ENCODE measurements at places on chromosomes 1 and 21.

GRCh38 chr1:14713077-14713476 lies 114.6 kb downstream of the KAZN start:
- no peak for DNase-seq

- no peak for DNase-seq
Measured at GRCh38 chr1:117025568-117025967, 24.0 kb downstream of the CD101 start.

DNA sequence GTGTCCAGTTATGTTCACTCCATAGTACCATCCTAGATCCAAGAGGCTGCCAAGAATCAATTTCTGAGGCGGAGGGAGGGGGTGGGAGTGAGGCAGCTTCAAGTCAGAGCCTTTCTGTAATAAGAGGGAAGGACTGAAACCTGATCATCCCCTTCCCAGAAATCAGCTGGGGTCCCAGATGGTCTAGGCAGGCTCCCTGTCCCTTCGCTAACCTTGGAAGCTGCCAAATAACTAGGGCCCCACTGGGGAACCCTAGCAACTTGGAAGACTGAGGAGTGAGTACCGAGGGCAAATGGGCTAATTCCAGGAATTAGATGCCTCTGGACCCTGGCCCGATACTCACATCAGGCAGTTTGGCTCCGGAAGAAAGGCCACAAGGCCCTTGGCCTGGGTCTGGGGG lies 113.3 kb downstream of the NAV1 start:
- DNase-seq: no peak

- DNase-seq: no peak
Measured at GRCh38 chr1:32356478-32356877, 5.8 kb downstream of the FAM229A start.

GRCh38 chr1:222329493-222330045 lies 218.3 kb downstream of the HHIPL2 start:
- no peak for DNase-seq

DNA sequence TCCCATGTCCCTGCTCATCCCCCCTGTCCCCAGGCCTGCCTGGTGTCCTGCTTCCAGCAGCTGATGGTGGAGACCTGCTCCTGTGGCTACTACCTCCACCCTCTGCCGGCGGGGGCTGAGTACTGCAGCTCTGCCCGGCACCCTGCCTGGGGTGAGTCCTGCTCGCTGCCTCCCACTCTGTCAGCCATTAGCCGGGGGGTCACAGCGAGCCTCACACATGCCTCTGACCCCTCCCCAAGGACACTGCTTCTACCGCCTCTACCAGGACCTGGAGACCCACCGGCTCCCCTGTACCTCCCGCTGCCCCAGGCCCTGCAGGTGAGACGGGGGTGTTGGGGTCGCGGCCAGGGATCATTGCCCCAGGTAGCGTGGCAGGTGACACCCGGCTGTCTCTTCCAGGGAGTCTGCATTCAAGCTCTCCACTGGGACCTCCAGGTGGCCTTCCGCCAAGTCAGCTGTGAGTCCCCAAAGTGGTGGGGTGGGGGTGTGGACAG lies 10.0 kb downstream of the SCNN1D start:
- peak; percentile 74 for DNase-seq

- no peak for DNase-seq
Measured at GRCh38 chr1:61255358-61255703, 173.0 kb downstream of the NFIA start.

DNA sequence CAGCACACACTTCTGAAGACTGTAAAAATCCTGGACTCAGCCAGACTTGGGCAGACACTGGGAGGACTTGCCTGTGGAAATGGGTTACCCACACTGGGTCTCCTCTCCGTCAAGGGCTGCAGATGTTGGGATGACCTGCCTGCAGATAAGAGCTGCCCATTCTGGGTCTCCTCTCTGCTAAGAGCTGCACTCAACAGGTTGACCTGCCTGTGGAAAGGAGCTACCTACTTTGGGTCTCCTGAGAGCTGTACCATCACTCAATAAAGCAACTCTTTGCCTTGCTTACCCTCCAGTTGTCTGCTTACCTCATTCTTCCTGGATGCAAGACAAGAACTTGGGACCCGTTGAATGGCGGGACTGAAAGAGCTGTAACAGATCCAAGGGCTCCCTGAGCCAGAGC lies 28.2 kb downstream of the ZCCHC17 start:
- no peak for DNase-seq

DNA sequence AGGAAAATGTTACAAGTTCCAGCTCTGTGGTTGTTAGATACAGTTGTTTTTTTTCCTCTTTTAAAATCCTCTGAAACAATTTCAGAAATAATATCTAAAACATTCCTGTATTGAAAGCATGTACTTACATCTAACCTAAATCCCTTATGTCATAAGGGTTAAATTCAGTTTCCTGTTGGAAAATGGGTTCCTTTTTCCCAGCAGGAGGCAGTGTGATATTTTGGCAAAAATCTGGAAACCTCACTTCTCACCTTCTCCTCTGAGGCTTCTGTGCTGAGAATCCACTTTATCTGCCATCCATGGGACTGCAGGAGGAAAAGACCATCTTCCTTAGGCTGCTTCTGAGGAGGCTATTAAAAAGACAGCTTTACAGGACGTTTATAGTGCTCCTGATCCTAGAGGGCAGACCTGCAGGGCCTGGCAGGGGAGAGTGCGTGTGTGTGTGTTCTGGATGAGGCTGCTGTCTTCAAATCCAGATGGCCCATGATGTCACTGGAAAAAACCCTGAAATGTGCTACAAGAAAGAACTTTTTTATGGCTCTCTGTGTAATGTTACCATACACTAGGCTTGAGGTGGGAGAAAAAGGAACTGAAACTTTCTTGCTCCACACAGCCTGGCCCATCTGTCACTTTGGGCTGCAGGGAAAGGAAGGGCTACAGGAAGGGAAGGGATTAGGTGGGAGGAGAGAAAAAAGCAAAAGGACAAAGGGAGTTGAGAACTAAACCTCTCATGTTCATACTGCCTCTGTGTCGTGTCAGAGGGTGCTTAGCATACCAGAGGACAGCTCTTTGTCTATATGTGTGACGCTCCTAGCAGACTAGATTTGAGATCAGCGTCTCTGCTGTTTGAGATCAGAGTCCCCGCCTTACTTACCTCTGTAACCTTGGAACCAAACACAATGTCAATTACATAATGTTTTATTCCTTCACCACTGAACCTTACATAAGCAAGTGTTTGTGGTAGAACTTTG lies 379.2 kb upstream of the SPAG17 start:
- DNase-seq: no peak

DNA sequence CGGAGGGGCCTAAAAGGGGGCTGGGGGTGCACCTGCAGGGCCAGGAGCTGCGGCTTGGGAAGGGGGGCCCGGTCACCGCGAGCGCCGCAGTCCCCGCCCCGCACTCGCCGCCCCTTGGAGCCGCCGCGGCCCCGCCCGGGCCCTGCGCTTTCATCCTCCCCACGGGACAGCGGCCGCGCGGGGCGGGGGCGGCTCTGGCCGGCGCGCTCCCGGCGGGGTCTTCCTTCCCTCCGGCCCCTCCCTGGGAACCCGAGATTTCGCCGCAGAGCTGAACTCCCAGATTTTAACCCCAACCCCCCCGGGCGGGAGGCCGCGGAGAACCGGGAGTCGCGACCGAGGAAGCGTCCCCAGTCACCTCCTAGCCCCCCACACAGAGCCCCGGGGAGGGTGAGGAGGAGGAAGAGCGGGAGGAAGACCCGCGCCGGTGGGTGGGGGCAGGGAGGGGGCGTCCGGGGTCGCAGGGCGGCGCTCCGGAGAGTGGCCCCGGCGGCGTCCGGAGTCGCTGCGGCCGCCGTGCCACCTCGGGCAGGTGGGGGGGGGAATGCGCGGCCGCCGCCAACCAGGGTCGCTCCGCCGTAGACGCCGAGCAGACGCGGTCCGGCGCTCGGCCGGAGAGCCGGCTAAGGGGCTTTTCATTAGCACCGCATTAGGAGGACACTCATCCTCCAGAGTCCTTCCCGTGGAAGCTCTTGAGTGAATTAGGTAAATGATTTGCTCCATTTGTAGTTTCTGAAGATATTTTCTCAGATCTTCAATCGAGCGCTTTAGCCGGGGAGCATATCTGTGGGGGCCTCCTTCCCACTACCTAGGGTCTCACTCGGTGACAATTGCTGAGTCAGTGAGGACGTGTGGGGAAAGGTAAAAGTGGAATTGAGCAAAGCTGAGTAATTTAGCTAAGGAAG lies 31.6 kb upstream of the NFIA start:
- DNase-seq: no peak

- DNase-seq: no peak
Measured at GRCh38 chr1:3776231-3776961, 3.8 kb downstream of the SMIM1 start.

- no peak for DNase-seq
Measured at GRCh38 chr1:167676205-167676915, 45.4 kb upstream of the MPZL1 start.

DNA sequence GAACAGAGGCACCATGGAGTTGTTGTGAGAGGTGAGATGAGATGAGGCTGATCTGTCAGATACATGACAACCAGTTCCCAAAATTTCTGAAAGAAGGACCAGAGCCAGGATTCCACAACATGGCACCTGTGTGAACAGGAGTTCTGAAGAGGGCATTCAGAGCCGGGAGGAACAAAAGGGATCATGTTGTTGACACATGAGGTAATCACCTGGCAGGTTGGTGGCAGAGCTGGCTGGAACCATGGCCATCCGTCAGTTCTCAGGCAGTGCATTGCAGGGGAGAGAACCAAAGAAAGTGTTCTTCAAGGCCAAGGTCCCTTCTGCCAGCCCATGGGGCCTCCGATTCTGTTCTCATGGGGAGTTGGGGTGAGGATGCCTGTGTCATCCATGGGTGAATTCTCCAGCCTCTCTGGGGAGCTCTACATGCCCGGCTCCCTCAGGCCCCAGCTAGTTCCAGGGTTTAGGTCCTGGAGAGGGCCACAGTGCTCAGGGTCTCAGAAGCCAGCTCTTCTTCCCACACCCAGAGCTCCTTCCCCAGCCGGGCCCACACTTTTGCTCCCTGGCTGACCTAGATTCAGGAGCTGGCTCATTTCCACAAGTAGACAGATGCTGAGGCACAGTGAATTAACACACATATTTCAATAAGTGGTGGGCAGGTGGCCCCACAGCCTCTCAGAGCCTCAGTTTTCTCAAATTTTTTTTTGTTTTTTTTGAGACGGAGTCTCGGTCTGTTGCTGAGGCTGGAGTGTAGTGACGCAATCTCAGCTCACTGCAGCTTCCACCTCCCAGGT lies 49.1 kb upstream of the CTPS1 start:
- no peak for DNase-seq

GRCh38 chr1:161046605-161047228 lies 940 bp upstream of the USF1 start:
- DNase-seq: no peak

GRCh38 chr1:53981220-53981619 lies 35.1 kb downstream of the LRRC42 start:
- DNase-seq: no peak

- no peak for DNase-seq
Measured at GRCh38 chr1:90043586-90043985, 48.7 kb downstream of the ZNF326 start.

DNA sequence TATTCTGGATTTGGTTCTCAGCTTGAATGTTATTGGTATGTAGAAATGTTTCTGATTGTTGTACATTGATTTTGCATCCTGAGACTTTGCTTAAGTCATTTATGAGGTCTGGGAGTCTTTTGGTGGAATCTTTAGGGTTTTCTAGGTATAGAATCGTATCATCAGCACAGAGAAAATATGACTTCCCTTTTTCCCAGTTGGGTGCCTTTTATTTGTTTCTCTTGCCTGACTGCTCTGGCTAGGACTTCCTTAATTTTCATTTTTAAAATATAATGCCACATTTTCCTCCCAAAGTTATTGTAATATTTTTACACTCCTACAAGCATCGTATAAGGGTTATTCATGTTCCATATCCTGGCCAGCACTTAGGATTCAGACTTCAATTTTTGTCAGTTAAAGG lies 111.1 kb downstream of the FNBP1L start:
- DNase-seq: no peak

GRCh38 chr1:2382621-2383361 lies 8.6 kb downstream of the MORN1 start:
- DNase-seq: peak; percentile 12

DNA sequence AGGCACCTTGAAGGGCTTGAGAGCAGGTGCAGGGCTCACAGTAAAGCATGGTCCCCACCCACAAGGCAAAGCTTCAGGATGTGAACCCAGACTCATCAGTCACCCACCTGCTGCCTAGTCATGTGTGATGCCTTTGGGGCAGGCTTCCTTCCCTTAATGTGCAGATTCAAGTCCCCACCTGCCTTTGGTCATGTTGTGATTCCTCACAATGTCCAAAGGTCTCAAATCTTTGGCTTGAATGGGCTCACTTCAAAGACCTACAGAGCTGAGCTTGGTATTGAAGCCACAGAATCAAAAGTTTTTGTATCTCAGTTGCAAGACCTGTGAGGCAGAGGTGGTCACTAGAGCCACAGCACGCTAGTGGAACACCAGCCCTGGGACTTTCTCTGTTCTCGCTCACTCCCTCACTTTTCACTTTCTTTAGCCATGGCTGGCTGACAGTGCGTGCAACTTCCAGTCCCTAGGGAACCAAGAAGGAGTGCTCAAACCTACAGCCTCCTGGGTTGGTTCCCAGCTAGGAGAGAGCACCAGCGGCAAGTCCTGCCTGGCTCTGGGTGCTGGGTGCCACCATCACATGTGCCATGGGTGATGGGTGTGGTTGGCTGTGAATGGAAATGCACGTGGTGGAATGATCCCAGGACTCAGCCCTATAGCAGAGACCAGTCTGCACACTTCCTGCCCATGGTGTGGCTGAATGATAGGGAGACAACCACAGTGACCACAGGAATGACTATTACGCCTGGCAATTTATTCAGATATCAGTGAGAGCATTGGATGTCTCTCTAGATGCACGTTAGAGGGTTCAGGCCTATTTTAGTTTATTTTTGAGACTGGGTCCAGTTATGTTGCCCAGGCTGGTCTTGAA lies 26.4 kb upstream of the CLIC6 start:
- no peak for DNase-seq

DNA sequence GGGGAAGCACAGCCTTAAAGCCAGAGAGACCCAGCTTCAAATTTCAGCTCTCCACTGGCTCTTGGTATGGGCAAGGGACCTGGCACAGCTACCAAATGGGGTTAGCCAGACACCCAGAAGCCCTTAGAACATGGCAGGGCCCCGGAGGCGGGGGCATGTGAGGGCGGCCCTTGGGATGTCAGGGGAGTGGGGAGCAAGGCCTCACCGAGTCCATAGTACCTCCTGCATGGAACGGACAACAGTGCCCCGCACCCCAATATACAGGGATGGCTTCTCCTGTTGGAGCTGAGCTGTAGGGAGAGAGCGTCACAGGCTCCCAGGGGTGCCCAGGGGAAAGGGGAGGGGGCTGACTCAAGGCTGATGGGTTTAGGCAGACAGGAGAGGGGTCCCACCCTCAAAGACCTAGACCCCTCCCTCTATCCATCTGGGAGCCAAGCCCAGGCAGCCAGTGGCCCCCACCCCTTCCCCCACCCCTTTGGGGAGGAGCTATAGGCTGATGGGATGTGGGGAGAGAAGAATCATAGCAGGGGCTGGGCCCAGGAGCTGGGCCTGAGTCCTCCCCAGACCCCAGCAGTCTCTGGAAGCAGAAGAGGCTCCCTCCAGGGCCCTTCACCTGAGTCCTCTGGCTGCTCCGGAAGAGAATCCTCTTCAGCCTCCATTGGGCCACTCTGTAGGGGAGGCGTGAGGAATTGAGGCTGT lies 16.5 kb downstream of the SPOCD1 start:
- no peak for DNase-seq
